ENCODE measurements at places on chromosomes 4 and X. TPM values are rescaled to one million over a fixed set of nuclear protein-coding genes. Genes with fewer than 3 reads are reported as not detected.
A peak's percentile ranks its signal among the peaks of the same experiment; 100 is the strongest.

DHX15 gene
- total RNA-seq: 186 TPM

GRCh38 chr4:184825141-184825895, 450 bp downstream of the ACSL1 start:
- DNase-seq: no peak
- H3K27ac ChIP-seq: peak overlapping the region; percentile 50
- H3K4me1 ChIP-seq: peaks cover 15% of the 10 kb centered on the region
- H3K27me3 ChIP-seq: peaks cover 66% of the 10 kb centered on the region
- peak overlapping the region; percentile 79 for H3K4me3 ChIP-seq
- H3K36me3 ChIP-seq: no peaks in the 10 kb centered on the region

DNA sequence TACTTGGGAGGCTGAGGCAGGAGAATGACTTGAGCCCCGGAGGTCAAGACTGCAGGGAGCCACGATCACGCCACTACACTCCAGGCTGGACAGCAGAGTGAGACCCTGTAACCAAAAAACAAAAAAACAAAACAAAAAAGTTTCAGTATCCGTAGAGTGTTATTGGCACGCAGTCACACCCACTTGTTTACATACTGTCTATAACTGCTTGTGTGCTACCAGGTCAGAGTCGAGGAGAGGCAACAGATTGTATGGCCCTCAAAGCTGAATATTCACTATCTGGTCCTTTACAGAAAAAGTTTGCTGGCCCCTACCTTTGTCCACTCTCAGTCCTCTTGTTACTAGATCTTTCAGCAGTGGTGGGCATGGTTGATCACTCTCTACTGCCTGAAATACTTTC, 8.2 kb upstream of the CD99L2 start:
- H3K36me3 ChIP-seq: no peaks in the 10 kb centered on the region
- DNase-seq: no peak
- no peaks in the 10 kb centered on the region for H3K4me1 ChIP-seq
- H3K27ac ChIP-seq: no peak overlapping the region
- peaks cover 3% of the 10 kb centered on the region for H3K27me3 ChIP-seq

- peaks cover 45% of the 10 kb centered on the region for H3K27me3 ChIP-seq
- DNase-seq: no peak
- no peak overlapping the region for H3K27ac ChIP-seq
Observed at GRCh38 chrX:153889123-153889522, 3.1 kb upstream of the L1CAM start.

DNA sequence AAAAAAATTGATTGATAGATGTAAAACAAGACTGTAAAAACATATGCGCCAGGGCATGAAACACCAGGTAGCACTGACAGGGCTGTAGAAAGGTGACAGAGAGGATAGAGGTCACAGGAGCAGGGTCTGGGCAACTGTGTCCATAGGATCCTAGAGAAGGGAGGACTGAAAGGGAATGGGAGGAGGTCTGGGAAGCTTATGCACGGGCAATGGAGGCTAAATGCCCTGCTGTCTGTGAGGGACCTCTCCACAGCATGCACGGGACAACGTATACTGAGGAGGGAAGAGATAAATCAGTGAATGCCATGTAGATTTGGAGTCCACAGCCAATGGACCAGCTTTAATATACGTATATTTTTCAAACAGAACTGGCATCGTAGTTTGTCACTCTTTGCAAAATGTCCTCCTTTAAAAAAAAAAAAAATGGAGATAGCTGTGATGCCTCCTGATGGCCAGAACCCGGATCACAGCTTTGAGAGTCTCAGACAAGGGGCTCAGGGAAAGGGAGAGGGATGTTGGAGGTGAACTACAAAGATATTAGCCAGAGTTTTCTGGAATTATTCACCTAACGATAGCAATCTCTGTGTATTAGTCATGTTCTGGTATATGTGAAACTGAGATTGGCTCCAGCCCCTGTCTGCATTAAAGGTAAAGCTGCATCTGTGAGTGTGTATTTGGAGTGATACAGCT, 16.0 kb downstream of the RAB40A start:
- no peak for DNase-seq
- no peaks in the 10 kb centered on the region for H3K36me3 ChIP-seq
- H3K27me3 ChIP-seq: no peaks in the 10 kb centered on the region
- no peak overlapping the region for H3K4me3 ChIP-seq
- peaks cover 9% of the 10 kb centered on the region for H3K4me1 ChIP-seq

DNA sequence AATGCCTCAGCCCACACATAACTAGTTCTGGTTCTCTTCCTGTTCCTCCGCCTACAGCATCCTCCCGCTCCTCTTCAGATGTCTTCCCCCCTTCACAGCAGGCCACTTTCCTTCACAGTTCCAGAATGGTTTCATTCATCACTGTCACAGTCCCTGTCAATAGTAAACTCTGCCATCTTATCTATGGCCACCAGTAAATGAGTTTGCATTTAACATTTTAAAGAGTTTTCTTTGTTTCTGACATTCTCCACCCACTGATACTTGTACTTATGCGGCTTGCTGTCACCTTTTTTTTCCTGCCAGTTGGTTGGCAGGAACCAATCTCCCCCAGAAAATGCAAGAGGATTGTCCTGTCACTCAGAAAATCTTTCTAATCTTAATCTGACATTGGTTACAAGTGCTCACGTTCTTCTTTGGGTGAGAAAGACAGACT, 114.1 kb downstream of the GLUD2 start:
- no peaks in the 10 kb centered on the region for H3K36me3 ChIP-seq
- H3K4me1 ChIP-seq: peaks cover 8% of the 10 kb centered on the region
- H3K4me3 ChIP-seq: no peak overlapping the region
- H3K27me3 ChIP-seq: no peaks in the 10 kb centered on the region

- no peaks in the 10 kb centered on the region for H3K27me3 ChIP-seq
- no peak for DNase-seq
- no peaks in the 10 kb centered on the region for H3K36me3 ChIP-seq
- H3K27ac ChIP-seq: no peak overlapping the region
Observed at GRCh38 chrX:44063606-44064005, 90.4 kb upstream of the NDP start.

- no peaks in the 10 kb centered on the region for H3K27me3 ChIP-seq
- no peak overlapping the region for H3K4me3 ChIP-seq
- H3K27ac ChIP-seq: no peak overlapping the region
Observed at GRCh38 chr4:177376024-177376423, 66.2 kb downstream of the AGA start.
